Aorta (tissue), 5 donors: ENCODE measurements at places on chromosomes 16 and 17. TPM values are rescaled to one million over a fixed set of nuclear protein-coding genes. Genes with fewer than 3 reads are reported as not detected.

DNA sequence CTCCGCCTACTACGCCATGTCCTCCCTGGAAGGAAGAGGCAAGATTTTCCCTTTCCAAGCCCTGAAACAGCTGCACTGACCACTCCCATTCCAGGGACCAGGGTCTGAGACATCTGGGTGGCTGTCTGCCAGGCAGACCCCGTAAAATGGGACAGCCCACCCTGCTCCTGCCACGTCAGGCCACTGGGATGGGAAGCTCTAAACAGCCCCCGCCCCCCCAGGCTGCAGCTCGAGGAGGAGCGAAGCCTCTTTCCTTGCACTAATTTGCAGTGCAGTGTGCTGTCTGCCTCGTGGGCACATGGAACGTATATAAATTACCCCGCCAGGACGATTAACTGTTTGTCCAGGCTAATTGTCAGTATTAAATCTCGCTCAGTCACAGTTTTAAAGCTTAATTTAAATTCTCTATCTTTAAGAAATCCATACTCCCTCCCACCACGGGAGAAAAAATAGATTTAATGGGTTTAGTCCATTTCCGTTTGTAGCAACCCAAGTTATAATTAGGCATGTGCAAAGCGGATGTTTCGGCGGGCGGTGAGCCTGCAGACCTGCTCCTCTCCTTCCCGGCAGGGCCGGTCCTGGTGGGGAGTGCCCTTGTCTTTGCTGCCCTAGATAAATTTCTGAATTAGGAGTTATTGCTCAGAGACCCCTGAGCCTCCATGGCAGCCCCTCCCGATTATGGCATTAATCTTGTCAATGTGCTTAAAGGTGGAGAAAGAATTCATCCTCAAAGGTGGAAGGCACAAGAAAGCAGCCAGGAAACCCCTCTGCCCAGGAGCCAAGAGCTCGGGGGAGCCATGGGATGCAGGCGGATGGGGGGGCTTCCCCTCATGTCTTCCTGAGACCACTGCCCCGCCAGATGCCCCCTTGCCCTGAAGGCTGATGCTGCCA is 268.0 kb upstream of the TNRC6C start:
- peak overlapping the region; percentile 23 for H3K4me3 ChIP-seq
- no peak overlapping the region for H3K27ac ChIP-seq
- DNase-seq = peak; percentile 39
- no peaks in the 10 kb centered on the region for H3K27me3 ChIP-seq
- H3K4me1 ChIP-seq = no peaks in the 10 kb centered on the region

GRCh38 chr17:82213251-82214011 is 789 bp upstream of the CCDC57 start:
- no peaks in the 10 kb centered on the region for H3K27me3 ChIP-seq
- H3K4me1 ChIP-seq = no peaks in the 10 kb centered on the region
- peak overlapping the region; percentile 14 for H3K27ac ChIP-seq

GRCh38 chr17:80091376-80091775 is 10.0 kb upstream of the GAA start:
- no peaks in the 10 kb centered on the region for H3K4me1 ChIP-seq
- H3K36me3 ChIP-seq = no peaks in the 10 kb centered on the region
- no peaks in the 10 kb centered on the region for H3K27me3 ChIP-seq
- no peak overlapping the region for H3K27ac ChIP-seq
- DNase-seq = no peak

DNA sequence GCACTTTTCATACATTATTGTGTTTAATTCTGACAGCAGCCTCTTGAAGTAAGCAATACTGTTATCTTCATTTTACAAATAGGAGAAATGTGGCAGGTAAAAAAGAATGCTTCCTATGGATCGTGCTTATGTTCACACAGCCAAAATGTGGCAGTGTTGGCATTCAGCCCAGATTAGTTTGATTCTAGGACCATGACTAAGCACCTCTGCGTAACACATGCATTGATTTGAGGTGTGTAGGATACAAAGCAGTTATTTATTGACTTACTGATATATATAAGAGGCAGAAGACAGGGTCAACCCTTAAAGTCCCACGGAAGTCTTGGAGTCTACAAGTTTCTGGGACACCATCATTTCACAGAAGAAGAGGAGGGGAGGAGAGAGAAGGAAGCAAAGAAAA is 1144.4 kb upstream of the GOT2 start:
- H3K27me3 ChIP-seq = no peaks in the 10 kb centered on the region
- DNase-seq = no peak
- no peaks in the 10 kb centered on the region for H3K36me3 ChIP-seq
- no peaks in the 10 kb centered on the region for H3K4me1 ChIP-seq
- H3K4me3 ChIP-seq = no peak overlapping the region

- H3K27ac ChIP-seq = no peak overlapping the region
- H3K27me3 ChIP-seq = no peaks in the 10 kb centered on the region
- DNase-seq = no peak
- no peak overlapping the region for H3K4me3 ChIP-seq
- no peaks in the 10 kb centered on the region for H3K36me3 ChIP-seq
- no peaks in the 10 kb centered on the region for H3K4me1 ChIP-seq
Observed at GRCh38 chr17:82309656-82310570, 7.5 kb downstream of the CD7 start.

GRCh38 chr16:73615071-73615940 is 567.4 kb upstream of the ZFHX3 start:
- H3K27ac ChIP-seq = no peak overlapping the region
- no peak overlapping the region for H3K4me3 ChIP-seq
- no peaks in the 10 kb centered on the region for H3K4me1 ChIP-seq
- no peak for DNase-seq
- H3K27me3 ChIP-seq = no peaks in the 10 kb centered on the region

Gene ASB16
- polyA plus RNA-seq = 1.4 TPM

Gene CD300E
- polyA plus RNA-seq = 0.18 TPM

Gene KLHL10
- polyA plus RNA-seq = 0.97 TPM
